ENCODE measurements at places on chromosomes 11 and 22.

GRCh38 chr22:31354515-31354914, 8.4 kb upstream of the PATZ1 start:
- DNase-seq: no peak

- DNase-seq: no peak
Measured at GRCh38 chr11:27718863-27719545, 18.7 kb upstream of the BDNF start.

- DNase-seq: no peak
Measured at GRCh38 chr11:74818283-74818946, 69.8 kb downstream of the RNF169 start.

DNA sequence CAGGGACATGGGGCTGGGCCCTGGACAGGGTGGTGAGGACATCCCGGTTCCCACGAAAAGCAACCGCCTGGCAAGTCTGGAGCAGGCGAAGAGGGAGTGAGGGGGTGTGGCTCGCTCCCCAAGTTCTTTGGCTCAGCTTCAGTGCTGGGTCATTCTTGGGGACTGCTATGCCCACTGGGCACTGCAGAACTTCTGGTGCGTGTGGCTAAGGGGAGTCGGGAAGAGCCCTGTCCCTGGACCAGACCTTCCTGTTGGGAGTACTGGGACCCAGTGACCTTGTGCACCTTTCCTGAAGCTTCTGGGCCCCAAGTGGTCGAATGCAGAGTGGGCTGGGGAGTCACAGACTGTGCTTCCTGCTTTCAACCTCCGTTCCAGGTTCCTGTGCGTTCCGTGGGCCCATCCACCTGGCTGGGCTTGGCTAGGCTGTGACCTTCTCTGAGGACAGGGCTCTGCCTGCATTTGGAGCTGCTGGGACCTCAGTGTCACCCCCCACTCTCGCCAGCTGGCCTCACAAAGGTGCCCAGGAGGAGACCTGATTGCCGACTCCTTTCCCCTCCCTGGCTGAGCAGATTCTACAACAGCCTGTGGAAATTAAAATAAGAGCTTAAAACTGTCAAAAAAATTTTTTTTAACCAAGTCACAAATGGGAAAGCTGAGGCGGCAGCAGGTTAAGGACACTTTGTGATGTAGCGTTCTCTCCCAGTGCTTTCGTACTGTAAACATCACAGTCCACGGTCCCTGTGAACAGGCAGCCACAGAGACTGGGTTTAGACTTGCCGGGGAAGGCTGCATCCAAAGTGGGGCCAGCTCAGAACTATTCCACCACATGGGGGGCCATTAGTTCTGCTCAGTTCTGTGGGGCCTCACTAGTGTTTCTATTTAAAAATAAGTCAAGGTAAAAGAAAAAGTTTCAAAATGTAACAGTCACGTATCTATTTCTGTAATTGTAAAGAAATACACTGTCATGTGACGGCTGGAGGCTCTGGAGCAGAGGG, 63.8 kb upstream of the WNT7B start:
- DNase-seq: no peak

DNA sequence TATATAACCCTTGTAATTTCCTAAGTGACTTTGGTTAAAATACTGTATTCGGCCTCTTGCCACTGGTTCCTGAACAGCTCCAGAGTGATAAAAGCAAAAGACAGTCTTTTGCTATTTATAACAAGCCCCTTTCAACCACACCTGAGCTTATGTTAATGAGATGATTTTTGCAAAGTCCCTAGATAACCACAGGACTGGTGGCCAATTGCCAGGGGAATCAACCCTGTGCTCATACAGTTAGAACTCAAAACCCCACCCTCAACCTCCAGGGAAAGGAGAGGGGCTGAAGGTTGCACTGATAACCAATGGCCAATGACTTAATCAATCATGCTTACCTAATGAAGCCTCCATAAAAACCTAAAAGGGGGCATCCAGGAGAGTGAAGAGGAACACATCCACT, 77.9 kb downstream of the SIK3 start:
- DNase-seq: no peak

GRCh38 chr22:29834046-29834445, 4.0 kb downstream of the ASCC2 start:
- no peak for DNase-seq

DNA sequence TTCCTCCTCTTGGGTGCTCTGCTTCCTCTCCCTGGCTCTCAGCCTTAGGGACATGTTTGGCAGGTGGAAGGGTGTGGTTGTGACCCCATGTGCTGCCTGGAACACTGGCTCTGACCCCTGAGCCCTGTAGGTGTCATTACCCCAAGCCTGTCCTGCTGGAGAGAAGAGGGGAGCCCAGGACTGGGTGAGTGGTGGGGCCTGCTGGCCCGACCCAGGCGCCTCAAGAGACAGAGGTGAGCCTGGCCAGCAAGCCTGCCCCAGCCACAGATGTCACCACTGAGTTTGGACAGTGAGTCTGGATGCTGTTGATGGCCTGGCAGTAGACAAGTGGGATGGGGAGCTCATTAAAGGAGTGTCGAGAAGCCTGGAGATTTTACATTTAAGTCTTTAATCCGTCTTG, 1112.2 kb downstream of the BRD1 start:
- DNase-seq: no peak

DNA sequence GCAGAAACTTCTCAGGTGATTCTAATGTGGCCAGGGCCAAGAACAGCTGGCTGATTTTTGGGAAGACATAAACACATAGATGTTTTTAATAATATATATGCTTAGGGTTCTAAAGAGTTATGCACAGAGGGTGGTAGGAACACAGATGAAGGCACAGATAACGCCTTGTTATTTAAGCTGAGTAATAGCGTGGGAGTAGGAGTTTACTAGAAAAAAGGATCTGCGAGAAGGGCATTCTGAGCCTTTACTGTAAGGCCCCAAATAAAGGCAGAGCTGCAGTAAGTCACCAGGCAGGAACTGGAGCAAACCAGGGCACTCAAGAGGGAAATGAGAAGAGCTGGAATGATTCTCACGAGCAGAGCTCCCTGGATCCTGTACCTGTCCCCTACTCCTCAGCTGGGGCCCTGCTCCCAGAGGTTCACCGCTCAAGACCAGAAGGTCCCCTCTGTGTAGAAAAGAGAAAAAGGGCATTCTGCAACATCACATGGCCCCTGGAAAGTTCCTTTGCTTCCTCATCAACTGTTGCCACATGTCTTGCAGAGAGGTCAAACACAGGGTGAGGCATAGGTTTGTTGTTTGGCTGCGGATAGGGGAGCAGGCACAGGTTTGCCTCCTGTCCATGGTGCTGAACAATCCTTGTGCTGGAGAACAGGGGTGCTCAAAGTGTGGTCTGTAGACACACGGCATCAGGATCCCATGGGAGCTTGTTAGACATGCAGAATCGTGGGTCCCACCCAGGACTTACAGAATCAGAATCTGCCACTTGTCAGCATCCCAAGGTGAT, 125.7 kb downstream of the TENM4 start:
- no peak for DNase-seq

DNA sequence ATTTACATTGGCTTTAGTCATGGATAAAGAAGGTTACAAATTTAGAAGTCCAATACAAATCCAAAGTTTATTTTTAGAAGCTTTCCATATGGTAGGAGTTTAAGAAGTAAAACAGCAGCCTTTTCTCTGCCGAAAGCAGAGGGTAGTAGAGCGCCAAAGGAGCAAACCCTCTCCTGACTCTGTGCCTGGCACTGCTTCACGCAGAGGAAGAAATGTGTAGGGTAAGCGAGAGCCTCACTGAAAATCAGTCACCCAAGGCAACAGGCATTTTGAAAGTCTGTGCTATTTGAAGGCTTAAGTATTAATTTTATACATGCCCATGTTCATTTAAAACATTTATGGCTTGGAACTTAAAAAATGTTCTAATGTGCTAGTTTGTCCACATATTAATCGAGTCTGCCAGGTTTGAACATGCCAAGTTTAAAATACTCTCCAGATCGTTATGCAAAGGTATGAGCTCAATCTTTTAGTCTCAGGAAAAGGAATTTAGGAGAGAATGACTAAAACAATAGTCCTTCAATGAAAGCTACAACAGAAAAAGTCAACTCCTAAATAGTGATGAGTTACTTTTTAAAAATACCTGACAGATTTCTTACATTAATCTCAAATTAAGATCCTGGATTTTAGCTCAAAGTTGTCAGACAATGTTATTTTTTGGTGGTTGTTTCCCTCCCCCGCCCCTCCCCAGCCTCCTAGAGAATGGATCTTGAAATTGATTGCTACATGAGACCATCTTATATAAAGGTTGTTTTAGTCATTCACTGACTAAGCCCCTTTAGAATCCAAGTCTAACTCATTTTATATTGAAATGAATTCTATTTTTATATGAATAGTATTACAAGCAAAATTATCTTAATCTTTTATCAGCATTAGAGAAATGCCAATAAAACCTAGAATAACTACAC, 38.7 kb downstream of the MRTFA start:
- DNase-seq: no peak

GRCh38 chr11:7501251-7501650, 12.5 kb upstream of the PPFIBP2 start:
- DNase-seq: no peak

DNA sequence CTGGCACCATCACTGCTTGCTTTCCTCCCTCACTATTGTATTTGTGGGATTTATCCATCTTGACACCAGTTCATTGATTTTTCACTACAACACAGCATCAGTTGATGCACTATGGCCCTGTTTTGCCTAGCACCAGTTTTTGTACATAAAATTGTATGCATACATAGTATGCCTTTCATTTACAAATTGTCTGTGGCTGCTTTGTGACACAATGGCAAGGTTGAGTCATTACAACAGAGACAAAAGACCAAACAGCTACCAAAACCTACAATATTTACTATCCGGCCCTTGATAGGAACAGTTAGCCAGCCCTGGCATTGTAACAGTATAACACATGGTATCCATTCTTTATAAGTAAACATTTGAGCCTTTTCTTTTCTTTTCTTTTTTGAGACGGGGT, 150.3 kb downstream of the LDLRAD3 start:
- no peak for DNase-seq

GRCh38 chr22:27685515-27685914, 116.0 kb downstream of the MN1 start:
- DNase-seq: no peak

GRCh38 chr11:87971354-87971753, 203.9 kb downstream of the RAB38 start:
- DNase-seq: no peak
